ENCODE measurements at places on chromosomes 2 and 18.

GRCh38 chr18:3329872-3330271, 67.9 kb downstream of the MYL12B start:
- no peak for DNase-seq

DNA sequence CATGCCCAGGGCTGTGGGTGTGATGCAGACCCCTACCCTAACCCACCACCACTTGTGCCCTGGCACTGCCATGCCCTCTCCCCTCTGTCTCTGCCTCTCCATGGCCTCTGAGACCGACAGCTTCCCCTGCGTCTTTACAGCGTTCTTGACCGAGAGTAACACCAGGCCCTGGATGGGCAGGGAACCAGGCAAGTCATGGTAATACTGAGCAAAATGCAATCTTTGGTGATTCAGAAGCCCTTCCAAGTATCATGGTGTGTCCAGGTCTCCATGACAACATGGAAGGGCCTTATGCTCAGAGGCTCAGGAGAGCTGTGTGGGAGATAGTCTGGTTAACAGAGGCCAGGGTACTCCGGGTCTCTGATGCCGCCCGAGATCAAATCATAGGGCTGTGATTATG, 176.1 kb downstream of the KLHL29 start:
- DNase-seq: no peak

DNA sequence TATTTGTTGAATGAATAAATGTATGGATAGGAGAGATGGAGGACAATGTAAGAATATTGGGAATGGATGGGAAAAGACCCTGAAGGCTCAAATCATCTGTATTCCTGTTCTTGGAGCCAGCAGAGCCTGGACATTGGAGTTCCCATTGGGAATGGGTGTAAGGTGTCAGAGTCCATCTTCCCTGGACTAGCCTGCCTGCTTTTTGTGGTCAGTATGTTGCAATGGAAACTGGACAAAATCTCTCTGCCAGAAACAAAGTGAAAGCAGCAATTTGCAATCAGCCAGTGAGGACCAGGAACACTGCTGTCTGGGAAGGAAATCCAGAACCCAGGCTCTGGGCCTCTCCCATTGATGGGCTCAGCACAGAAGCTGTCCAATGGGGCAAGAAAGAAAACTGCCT, 83.5 kb upstream of the SKOR2 start:
- DNase-seq: no peak

GRCh38 chr2:134715932-134716643, 2.7 kb downstream of the TMEM163 start:
- DNase-seq: no peak

DNA sequence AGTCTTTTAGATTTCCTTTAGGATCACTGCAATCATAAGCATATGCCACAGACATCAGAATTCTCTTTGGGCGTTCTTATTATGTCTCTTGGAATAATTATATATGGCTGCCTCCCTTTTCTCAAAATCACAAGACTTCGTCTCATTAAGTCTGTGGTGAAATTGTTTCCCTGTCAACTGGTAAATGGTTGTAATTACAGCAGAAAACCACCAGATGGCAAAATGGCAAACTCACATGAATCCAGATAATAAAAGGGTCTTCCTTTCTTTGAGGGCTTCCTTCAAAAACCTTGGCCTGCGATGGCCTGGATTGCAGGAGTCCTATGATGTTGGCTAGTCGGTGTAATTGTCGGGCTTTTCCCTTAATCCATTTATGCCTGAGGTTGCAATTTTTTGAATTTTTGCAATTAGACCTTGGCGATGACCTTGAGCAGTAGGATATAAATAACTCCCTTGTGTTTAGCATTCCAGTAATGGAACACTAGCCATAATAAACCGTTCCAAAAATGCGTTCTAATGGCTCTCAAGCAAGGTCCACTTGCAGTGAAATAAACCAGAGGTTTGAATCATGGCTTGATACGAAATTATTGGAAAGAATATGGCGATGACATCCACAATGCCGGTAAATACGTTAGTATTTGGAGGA, 656.4 kb downstream of the MBD2 start:
- peak; percentile 5 for DNase-seq

DNA sequence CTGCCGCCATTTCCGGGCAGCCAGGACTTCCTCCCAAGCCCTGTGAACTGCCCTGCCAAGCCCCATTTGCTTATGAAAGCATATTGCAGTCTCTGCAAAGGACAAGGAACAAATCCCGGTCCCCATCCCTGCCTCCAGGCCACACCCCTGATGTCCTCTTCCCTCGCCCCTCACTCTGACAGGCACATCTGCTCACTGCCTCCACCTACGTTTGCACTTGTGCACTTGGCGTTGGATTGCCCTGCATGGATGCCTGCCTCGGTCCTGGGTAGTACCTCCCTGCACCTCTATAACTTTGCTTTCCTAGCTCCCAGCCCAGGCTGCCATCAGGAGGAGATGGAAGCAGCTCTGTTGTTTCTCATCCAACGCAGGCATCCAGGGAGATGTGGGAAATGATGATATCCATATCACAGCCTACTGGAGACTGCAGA, 19.6 kb upstream of the RPL31 start:
- no peak for DNase-seq

DNA sequence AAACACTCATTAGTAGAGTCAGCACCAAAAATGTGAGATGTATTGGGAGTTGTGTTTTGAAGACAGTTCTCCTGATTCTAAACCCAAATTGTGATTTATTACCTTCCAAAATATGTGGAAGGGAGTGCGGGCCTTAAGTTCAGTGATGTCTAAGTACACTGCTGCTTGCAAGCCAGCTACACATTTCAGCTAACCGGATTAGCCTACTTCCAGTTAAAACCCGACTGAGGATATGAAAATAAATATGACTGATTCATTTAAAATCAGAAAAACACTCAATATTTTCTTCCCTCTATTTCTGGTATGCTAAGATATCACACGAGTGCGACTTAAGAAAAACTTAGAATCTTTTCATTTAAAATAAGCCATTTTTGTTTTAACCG, 907 bp downstream of the FHL2 start:
- no peak for DNase-seq

DNA sequence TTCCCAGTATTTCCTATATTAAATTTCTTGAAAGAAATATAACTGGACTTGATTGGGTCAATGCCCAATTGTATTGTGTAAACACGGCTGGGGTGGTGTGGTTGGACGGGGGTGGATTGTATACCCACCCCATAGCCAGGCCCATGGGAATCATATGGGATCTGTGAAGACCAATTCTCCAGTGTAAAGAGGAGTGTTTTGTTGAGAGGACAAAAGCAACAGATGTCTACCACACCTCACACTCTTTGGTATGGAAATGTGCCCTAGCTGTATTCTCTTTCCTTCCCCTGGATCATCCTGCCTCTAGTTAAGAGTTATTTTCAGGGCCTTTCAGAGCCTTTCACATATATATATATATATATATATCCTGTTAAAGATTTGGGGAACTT, 57.5 kb upstream of the TGIF1 start:
- no peak for DNase-seq
